ENCODE measurements at places on chromosomes 5 and 9.

DNA sequence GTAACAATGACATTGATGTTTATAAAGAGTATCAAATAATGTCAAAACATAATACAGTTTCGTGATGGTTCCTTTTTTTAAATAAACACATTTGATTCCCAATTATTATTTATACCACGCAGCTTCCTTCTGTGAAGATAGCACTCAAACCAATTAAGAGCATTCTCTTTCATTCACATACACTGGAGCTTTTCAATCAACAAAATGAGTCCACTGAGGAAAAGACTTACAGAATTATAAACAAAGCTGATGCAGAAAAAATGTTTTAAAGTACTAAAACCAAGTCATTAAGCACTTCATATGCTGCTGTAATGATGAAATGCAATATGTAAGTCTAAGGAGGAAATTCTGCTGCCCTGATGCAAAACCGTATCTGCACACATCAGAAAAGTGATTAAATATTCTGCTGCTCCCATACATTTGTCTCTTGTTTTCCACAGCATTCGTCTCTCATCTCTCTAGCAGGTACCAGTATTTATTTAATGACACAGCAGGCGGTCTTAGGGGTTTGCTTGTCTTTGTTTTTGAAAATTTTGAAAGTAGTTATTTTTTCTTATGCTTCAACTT is 147.1 kb downstream of the CDH10 start:
- no peak for DNase-seq

DNA sequence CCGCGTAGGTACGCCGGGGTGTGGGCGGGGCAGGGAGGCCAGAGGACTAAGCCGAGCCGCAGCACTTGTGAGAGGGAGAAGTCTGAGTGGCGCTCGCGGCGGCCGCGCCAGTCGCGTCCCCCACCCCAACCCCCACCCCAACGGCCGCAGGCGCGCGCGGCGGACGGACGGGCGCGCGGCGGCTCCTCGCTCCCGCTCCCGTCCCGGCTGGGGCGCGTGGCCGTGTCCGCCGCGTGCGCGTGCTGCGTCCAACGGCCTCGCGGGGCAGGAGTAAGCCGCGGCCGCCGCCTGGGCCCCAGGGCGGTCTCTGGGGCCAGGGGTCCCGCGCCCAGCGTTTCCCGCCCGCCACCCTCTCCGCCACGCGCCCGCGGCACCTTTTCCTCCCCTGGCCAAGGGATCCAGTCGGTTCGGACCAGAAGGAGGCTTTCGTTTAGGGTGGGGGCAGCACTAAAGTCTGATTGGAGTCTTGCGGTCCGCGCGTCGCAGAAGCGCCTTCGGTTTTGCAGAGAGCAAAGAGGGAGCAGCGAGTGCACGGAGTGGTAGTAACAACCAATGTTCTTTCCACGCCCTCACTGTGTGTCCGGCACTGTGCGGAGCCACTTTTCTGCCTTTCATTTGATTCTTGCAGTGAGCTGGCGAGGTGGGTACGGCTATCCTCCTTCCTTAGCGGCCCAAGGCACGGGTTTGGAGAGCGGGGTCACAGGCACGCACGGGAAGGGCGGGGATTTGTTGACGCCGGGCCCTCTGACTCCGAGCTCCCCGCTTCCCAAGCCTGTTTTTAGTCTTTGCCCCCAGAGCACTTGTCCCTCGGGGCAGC is 483 bp downstream of the G3BP1 start:
- peak; percentile 39 for DNase-seq

GRCh38 chr9:99628285-99628684 is 193.4 kb upstream of the NR4A3 start:
- DNase-seq = no peak

GRCh38 chr9:21681641-21682040 is 120.8 kb upstream of the MTAP start:
- DNase-seq = no peak

GRCh38 chr5:4042311-4042710 is 446.7 kb downstream of the IRX1 start:
- no peak for DNase-seq

DNA sequence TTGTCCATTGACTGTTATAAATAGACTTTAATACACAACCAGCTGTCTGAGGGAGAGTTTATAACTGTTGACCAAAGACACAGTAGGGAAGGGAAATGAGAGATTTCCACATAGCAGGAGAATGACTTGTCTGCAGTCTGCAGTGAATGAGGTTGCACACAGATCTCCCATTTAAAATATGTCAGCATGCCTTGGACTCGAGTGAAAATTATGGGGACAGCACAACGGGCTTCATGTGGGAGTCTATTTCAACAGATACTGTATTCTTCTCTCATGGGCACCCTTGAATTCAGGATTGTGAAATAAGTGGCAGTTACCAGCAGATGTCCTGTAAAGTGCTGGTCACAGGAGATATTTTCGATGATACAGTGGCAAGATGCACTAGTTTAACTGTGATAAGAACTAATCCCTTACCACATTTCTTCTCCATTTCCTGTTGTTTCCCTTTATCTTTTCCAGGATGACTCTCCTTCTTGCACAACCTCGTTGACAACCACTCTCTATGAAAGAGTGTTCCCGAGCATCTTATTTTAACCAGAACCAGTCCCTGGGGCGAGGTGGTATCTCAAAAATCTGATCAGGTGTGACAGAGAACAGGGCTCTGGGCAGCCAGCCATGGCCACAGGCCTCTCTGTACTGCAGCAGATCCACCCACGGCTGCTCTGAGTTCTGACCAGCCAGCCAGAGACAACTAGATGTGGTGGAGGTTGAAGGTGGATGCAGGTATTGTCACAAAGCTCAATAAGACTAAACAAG is 51.5 kb upstream of the MAP3K1 start:
- DNase-seq = no peak

DNA sequence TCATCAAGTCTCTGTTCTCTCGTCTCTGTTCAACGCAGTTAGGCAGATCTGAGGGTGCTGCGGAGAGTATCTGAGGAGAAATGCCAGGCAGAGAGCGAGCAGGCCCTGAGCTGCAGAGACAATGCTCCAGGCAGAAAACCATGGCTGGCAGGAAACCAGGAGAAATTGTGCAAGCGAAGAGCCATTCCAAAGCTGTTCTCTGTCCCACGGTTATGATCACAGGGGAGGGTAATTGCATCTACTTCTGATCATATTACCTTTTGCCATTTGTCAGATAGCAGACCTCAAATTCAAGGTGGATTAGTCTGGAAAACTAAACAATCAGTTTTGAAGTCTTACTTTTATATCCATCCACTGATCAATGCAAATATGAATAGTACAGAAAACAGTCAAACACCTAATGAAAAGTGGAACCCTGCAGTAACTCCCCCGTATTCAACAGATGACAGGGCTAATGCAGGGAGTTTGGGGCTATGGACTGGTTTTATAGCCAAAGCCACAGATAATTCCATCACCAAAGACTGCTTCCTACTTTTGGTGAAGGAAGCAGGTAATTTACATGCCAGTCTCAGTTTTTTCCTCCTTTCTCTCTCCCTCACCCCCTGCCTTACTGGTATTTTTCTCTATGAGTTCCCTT is 228.0 kb downstream of the DCP2 start:
- DNase-seq = no peak

- DNase-seq = no peak
Measured at GRCh38 chr5:64765804-64766504, 2.5 kb downstream of the SREK1IP1 start.

Data from T-helper 2 cell treated with Interferon-gamma antibody and Interleukin-4, amounts not matched to agents 5 μg/mL and 100 μg/mL, for 36 hours (primary cell).